ENCODE measurements at places on chromosomes 7 and 10.

GRCh38 chr7:128781851-128782250 lies 6.3 kb upstream of the OPN1SW start:
- no peak for DNase-seq

- DNase-seq: no peak
Observed at GRCh38 chr7:138374119-138374693, 85.9 kb upstream of the TRIM24 start.

GRCh38 chr7:55149001-55149400 lies 130.2 kb downstream of the EGFR start:
- no peak for DNase-seq

DNA sequence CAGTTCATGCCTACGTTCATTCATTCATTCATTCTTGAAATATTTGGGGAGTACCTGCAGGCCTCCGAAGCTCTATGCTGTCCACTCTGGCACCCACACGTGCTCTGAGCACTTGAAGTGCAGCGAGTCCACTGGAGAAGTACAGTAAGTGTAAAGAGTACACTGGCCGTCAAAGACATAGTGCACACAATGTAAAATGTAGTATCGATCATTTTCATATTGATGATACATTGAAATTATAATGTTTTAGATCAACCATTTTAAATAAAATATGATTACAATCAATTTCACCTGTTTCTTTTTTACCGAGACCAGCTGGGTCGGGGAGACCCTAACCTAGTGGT lies 37.0 kb upstream of the PURB start:
- no peak for DNase-seq

- no peak for DNase-seq
Observed at GRCh38 chr7:30851651-30852307, 59.9 kb upstream of the AQP1 start.

- no peak for DNase-seq
Observed at GRCh38 chr10:59887972-59888640, 18.2 kb downstream of the CCDC6 start.

GRCh38 chr10:121578965-121579364 lies 19.3 kb downstream of the FGFR2 start:
- DNase-seq: no peak

GRCh38 chr7:155794196-155794595 lies 18.1 kb downstream of the SHH start:
- DNase-seq: peak; percentile 5

- DNase-seq: no peak
Observed at GRCh38 chr10:72794260-72794659, 99.3 kb upstream of the OIT3 start.

DNA sequence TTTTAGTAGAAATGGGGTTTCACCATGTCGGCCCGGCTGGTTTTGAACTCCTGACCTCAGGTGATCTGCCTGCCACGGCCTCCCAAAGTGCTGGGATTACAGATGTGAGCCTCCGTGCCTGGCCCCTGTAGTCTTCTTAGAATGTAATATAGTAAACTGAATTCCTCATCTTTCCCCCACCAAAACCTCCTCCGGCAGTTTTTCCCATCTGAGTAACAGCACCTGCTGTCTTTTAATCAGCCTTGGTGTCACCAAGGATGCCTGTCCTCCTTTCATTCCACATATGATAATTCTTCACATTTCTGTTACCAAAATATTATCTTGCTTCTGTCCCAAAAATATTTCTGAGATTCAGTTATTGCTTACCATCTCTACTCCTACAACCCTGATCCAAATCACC lies 80.2 kb downstream of the ZEB1 start:
- DNase-seq: no peak

- peak; percentile 25 for DNase-seq
Observed at GRCh38 chr10:112605063-112605462, 158.0 kb downstream of the VTI1A start.

GRCh38 chr7:55185941-55186609 lies 167.3 kb downstream of the EGFR start:
- no peak for DNase-seq

DNA sequence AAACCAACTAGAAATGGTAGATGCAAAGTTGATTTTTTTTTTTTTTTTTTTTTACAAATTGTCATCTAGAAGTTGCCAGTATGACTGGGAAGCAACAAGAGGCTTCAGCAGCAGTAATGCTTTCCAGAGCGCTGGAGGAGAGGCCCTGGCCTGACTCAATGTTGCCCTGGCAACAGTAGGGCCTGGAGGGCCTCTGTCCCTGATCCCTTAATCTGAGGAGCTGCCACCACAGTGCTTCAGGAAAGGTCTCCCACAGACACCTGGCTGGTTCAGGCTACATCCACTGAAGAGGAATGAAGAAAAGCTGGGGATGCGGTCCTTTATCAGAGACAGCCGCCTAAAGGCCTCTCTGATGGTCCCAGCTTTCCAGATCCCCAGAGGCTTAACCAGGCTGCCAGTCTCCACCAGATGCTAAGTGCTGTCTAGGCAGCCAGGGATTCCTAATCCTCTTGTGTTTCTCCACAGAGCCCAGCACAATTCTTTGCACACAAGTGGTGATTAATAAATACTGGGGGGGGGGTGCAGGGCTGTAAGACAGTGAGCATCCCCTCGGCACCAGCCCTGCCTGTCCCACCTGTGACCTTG lies 33.7 kb downstream of the ZNF777 start:
- no peak for DNase-seq

DNA sequence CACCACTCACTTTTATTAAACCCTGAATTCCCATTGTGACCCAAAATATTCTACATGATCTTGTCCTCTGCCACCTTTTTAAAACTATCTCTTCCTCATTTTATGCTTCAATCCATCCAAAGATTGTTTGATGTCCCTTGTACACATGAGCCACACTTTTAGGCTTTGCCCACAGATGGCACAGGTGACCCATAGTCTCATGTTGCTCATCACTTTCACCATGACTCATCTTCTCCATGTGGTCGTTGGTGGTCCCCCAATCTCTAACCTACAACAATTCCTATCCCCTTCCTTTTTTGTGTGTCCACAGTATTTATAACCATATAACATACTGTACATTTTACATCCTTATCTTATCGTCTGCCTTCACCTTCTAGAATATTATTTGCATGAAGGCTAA lies 271.5 kb upstream of the ZWINT start:
- no peak for DNase-seq

DNA sequence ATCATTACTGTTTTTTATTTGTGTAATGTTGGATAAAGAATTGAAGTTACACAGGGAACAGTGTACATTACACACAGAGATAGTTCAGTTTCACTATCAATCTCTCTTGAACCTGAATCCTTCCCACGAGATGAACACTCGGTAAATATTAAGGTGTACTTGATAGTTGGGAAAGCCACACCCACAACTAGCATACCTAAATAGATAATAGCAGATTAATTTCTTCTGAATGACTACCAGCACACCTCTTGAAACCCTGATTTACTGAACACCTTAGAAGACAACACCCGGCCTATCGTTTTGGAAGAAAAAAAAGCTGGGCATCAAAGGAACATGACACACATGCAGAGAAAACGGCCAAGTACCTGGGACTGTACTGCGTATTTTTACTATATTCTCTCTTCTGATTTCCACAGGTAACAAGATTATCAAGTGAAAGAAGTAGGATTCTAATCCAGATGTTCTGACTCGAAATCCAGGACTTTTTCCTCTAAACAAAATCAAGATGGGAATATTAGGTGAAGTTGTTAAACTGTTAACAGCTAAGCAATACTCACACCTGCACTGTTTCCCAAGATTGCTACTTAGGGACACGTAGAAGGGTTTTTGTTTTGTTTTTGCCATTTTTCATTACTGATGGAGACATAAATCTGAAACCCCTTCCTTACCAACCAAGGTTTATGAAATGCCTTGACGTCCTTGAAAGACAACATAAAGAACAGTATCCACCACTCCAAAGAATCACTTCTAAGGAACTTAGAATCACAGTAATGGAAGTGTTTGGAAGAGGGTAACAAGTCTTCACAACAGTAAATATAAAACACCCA lies 1.0 kb downstream of the CCDC186 start:
- no peak for DNase-seq

DNA sequence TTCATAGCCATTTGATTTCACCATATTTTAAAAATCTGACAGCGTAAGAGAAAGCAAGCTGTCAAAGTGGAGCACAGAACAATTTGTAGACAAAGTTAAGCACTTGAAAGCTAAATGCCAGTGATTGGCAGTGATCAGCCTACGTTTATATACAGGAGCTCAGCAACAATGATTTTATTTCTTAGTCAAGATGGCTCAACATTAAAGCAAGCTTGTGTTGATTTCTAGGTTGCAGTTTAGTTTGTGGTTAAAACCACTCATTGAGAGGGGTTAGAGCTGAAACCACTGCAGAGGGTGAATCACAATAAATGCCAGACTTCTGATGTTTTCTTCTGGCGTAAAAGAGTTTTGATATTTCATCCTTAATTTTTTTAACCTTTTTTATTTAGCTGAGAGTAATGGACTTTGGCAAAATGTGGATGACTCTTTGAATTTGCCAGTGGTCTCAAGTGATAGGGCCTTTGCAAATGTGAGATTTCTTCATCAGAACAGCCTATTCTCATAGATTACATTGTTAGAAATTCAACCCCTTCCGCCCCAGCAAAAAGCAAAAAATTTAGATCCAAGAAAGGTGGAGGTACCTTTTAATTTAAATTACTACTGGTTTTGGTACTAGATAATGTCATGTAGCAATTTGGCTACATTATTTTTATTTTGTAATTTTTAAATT lies 73.8 kb downstream of the SHOC2 start:
- DNase-seq: no peak

DNA sequence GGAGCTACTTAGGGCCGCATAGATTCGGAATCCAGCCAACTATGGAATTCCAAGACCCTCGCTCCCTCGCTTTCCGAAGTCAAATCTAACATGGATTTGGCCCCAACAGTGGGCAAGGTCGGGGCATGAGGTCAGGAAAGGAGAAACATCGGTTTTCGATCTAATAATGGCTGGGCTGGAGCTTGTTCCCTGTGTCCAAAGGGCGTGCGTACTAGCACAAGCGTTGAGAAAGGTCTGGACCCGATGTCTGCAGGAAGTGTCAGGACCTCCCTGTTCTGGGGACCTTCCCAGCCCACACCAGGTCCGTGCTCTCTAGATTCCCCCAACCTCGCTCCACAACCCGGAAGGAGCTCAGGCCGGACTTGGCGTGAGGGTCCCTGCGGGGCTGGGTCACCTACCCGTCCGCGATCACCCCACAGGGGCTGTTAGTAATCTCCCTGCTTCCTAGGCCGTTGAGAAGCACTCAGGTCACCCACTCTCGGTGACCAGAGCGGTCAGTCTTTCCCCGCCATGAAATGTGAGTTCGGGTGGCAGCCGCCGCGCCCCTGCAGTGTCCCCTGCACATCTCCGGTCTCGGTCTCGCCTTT lies 4.8 kb downstream of the FEZF1 start:
- no peak for DNase-seq

GRCh38 chr7:49638166-49638565 lies 135.3 kb upstream of the VWC2 start:
- DNase-seq: no peak

DNA sequence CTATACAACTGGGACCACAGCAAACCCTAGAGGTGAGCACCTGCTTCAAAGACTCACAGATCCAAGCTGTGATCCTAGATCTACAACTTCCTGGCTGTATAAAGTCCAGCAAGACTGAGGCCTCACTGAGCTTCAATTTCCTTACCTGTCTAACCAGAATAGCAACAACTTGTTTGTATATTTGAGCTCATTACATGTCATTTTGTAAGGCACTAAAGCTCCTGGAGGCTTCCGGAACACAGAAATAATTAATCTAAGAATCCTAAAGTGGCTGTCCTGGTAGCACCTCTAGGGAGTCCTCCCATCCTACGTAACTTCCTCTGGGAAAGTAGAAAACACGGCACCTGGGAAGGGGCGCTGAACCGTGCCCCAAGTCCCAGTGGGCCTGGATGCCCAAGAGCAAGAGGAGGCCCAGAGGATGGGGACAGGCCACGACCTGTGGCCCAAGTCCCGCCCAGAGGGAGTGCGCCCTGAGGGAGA lies 39.4 kb downstream of the HK1 start:
- no peak for DNase-seq

DNA sequence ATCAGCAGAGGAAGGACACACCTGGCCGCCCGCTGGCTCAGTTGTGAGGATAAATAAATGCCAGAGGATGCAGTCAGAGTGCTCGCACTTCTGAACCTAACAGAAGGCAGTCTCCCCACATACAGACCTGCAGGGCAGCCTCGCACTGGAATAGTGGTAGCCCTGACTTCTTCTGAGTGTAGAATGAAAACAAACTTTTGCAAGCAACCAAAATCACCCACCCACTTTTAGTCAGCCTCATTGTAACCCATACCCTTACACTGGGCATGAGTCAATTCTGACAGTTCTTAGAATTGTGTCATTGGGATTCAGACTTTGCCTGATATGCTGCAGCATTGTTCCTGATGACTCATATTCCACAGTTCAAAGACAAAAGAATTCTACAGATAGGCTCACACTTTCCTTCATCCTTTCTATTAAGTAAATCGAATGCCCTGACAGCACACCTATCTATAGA lies 167.0 kb upstream of the CDK1 start:
- DNase-seq: no peak

DNA sequence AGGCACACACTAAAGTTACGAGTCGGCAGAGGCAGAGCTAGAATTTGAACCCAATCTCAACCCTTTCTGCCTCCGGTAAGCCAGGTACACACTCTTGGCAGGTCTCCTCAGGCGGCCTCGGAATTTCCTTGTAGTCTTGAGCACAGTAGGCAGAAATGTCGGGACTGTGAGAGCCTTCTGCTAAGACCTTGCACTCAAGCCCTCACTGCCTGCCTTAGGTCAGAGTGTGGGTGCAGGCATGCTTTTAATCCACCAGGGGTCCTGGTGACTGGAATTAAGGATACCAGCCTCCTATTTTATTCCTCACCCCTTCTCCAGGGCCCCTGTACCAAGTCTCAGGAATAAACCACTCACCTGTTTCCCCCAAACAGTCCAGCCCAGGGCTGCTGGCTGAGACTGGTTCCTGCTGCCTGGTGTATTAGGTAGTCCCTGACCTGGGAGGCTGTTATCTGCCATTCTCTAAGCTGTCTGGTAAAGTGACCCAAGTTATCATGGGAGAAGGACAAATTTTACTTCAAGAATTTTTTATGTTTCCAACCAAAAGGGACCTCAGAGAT lies 855 bp downstream of the ATP6V1F start:
- DNase-seq: no peak

- DNase-seq: no peak
Observed at GRCh38 chr10:105969884-105970377, 1194.6 kb downstream of the SORCS1 start.

DNA sequence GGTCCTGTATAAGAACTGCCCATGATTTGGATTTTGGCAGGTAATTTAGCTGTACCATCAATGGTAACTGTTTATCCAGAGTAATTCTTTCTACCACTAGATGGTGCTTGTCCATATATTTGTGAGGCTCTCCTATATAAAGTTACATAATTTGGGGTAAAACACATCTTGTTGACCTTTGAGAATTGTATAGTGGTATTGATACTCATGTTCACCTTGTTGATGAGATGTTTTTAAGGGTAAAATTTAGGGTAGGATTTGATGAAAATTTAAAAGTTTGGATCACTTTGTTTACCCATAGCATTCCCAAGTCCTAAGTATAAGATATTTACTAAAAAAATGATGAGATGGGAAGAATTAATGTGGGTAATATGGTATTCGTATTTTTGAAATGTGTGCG lies 31.6 kb downstream of the ST7 start:
- no peak for DNase-seq

- DNase-seq: no peak
Observed at GRCh38 chr7:72538856-72539255, 126.7 kb upstream of the CALN1 start.

- DNase-seq: no peak
Observed at GRCh38 chr7:128415217-128415785, 5.5 kb upstream of the IMPDH1 start.

- DNase-seq: no peak
Observed at GRCh38 chr7:55085511-55086412, 66.9 kb downstream of the EGFR start.
